ENCODE measurements at places on chromosomes 12 and 14. TPM values are rescaled to one million over a fixed set of nuclear protein-coding genes. Genes with fewer than 3 reads are reported as not detected.

The MRPL52 gene
- total RNA-seq, result 81.0 TPM

The POTEM gene
- total RNA-seq, result not detected

The ARHGDIB gene
- total RNA-seq, result 193 TPM

The KRT85 gene
- total RNA-seq, result not detected

The PUS1 gene
- total RNA-seq, result 16.5 TPM

The APOF gene
- total RNA-seq, result not detected

The AICDA gene
- not detected for total RNA-seq

The GYS2 gene
- not detected for total RNA-seq

The A2ML1 gene
- not detected for total RNA-seq

The TAS2R42 gene
- total RNA-seq, result not detected

The IFI27 gene
- 168 TPM for total RNA-seq

The SLC25A21 gene
- 0.09 TPM for total RNA-seq

The SDR9C7 gene
- total RNA-seq, result not detected

The GPR132 gene
- not detected for total RNA-seq

The SERPINA5 gene
- 1.2 TPM for total RNA-seq

The RAD9B gene
- 0.38 TPM for total RNA-seq

The TRAF3 gene
- total RNA-seq, result 32.6 TPM

The JPH4 gene
- total RNA-seq, result not detected

The IL22 gene
- total RNA-seq, result not detected

The CEP170B gene
- total RNA-seq, result 13.8 TPM

The RASAL1 gene
- total RNA-seq, result not detected

The STXBP6 gene
- total RNA-seq, result not detected

The YY1 gene
- 42.4 TPM for total RNA-seq

The MGAT4C gene
- total RNA-seq, result not detected

The LRRK2 gene
- total RNA-seq, result 2.0 TPM

The DPPA3 gene
- not detected for total RNA-seq

The TRIM9 gene
- under 0.01 TPM for total RNA-seq

The CCDC197 gene
- total RNA-seq, result not detected

The DBX2 gene
- not detected for total RNA-seq

The ZFHX2 gene
- 0.27 TPM for total RNA-seq

The PLEKHD1 gene
- total RNA-seq, result under 0.01 TPM

The CFAP54 gene
- 22.4 TPM for total RNA-seq

The NPFF gene
- total RNA-seq, result not detected

The LRTM2 gene
- not detected for total RNA-seq

The ZDHHC17 gene
- total RNA-seq, result 45.4 TPM

The NCKAP5L gene
- 11.2 TPM for total RNA-seq

The FGF23 gene
- total RNA-seq, result not detected

The SPX gene
- 0.09 TPM for total RNA-seq

The SP1 gene
- 21.2 TPM for total RNA-seq

The VRTN gene
- total RNA-seq, result not detected

The LMNTD1 gene
- total RNA-seq, result 0.45 TPM

The OAS1 gene
- 4.9 TPM for total RNA-seq

The GPR135 gene
- total RNA-seq, result 0.72 TPM

The SIX4 gene
- 2.4 TPM for total RNA-seq

The NINJ2 gene
- 0.90 TPM for total RNA-seq

The BDKRB1 gene
- not detected for total RNA-seq

The GON7 gene
- total RNA-seq, result 15.1 TPM

The DDN gene
- 0.09 TPM for total RNA-seq

The KCNK13 gene
- total RNA-seq, result not detected

The APOLD1 gene
- total RNA-seq, result 6.4 TPM

The FOXN4 gene
- total RNA-seq, result not detected

Data from endothelial cell of coronary artery (primary cell).